ENCODE measurements at places on chromosomes 5 and 9.

DNA sequence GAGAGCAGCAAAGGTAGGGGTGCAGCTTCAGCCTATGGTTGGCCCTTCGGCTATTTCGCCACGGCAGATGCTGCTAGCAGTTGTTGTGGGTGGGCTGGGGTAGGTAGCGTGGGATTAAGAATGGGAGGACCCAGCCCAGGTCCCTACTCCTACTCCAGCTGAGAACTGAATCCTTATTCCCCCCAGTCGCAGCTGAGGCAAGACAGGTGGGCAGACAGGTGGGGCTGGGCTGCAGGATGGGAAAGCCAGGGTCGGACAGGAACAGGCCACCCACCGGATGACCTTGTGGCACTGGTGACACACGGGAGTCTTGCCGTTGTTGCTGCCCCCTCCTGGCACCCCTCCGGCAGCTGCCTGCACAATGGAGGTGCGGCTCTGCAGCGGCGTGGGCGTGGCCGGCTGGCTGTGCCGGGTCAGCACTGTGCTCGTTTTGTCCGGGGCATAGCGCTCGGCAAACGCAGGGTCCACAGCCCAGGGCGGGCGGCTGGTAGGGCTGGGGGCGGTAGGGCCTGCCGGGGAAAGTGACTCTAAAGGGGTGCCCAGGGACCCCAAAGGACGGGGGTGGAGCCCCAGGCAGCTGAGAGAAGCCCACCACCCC lies 8.2 kb downstream of the PDLIM7 start:
- peak; percentile 58 for DNase-seq

DNA sequence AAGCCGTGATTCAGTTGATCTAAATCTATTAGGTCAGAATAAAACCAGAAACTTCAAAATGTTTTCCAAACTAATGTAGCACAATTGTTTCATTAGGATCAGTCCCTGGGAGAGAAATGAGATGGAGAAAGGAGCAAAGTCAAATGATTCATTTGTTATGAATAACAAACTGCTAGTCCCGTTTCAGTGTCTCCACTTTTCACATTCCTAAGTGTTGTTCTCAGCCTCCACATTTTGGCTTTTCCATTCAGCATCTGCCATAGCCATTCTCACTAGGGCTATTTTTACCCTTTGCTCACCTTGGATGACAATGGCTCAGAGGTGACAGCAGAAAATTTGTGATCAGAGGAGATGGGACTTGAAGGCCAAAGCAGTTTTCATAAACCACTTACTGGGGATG lies 314.1 kb upstream of the KIF2A start:
- DNase-seq: no peak

DNA sequence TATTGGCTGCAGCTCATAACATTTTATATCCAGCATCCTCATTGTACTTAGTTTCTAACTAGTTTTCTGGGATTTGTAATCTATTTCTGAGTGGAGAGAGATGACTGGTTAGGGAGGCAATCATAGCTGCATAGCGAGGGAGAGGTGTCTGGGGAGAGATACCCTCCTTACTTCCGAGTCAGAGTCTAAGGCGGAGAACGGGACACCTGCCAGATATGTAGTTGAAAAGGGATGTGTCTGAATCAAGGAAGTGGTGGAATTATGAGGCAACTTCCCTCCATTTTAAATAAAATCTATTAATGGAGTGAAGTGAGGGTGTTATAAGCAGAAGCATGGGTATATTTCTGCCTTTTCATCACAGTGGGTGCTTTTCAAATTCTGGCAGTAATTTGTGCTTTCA lies 126.5 kb downstream of the MAST4 start:
- DNase-seq: no peak

DNA sequence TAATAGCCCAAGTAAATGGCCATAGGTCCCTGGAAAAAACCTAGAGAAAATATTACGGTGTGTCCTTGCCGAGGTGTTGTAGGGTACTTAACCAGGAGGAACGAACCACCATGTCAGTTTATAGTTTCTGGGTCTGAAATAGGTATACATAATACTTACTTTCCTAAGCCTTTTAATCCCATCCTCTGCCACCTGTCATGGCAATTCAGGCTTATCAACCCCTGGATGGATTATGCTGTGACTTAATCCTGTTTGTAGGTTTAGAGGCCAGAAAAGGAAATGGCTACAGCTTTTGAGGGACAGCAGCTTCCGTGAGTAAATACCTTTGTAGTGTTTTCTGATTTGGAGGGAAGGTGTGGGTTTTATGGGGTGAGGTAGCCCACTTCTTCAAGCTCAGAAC lies 89.1 kb upstream of the PTPRD start:
- DNase-seq: peak; percentile 93

DNA sequence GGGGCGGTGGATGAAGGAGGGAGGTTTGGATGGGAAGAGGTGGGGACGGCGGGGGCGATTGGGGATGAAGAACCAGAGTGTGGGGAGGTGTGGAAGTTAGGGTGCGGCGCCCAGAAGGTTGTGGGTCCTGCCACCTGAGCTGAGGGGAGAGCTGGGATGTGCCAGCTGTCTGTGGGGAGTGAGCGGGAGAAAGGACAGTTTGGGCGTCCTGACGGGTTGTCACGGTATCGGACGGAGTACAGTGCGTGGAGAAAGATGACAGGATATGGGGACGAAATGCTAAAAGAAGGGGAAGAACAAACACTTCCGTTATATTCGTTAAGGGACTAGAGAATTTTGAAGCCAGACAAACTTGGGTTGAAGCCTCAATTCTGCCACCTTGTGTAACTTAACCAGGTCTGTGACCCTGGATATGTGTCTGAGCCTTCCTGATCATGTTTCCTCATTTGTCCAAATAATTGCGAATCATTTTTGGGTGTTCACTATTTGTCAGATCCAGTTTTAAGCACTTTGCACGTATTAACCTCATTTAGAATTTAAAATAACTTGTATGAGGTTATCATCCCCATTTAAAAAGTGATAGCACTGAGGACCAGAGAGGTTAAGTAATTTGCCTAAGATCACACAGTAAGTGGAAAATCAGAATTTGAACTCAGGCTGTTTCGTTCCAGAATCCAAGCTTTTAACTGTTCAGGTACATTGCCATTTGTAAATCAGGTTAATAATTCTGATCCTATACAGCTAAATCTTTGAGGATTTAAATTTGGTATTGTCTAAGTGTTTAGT lies 689 bp downstream of the CNTRL start:
- DNase-seq: no peak

- no peak for DNase-seq
Measured at GRCh38 chr5:127650022-127650421, 1.1 kb downstream of the CTXN3 start.

Measured in NCI-H82 (cell line).